Substantia nigra (tissue), 51 donors: ENCODE measurements at places on chromosomes 1 and 21.

DNA sequence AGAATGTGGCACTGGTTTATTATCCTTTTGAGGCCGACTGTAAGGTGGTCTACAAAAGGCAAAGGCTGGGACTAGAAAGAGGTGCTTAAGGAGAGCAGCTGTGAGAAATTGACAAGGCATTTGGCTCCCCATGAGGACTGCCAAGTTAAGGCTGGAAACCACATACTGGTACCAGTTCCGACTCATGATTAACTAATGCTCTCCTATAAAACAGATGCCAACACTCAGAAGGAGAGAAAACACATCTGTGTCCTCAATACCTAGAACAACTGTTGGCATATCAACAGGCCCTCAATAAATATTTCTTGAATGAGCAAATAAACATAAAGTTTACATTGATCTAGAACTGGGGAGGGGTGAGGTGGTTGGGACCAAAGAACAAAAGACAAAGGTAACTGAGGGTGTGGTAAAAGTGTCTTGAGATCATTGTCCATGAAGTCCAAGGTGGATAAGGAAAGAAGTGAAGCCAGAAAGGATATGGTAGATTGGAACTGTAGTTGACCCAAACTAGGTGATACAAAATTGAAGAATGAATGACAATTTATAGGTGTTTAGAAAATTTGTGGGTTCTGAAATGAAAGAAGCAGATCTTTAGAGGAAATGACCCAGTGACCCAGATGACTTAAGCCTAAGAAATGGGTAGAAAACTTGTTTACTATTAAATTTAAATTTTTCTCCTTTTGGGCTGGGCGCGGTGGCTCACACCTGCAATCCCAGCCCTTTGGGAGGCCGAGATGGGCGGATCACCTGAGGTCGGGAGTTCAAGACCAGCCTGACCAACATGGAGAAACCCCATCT, 16.9 kb upstream of the MCL1 start:
- no peak for DNase-seq

- DNase-seq = no peak
These were observed 262.6 kb upstream of the PLXNA2 start for GRCh38 chr1:208506812-208507211.

DNA sequence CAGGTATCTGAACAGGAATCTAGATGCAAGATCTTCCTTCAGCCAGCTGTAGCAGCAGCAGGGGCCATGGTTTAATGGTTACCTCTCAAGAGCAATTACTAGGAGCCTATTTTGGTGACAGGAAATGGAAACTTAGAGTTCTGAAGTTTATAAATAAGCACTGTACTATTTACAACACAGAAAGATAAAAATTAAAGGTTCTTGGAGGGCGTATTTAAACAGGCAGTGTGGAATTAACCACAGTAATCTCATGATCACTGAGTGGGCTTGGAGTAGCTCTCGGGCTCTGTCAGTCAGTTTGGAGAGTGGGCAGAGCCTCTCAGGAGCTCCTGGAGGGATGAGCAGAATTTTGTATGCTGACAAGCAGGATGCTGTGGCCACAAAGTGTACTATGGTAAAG, 10.2 kb upstream of the FCRL5 start:
- DNase-seq = no peak

- DNase-seq = no peak
These were observed 441.6 kb downstream of the NCAM2 start for GRCh38 chr21:21439761-21440160.

- DNase-seq = peak; percentile 44
These were observed 1.3 kb downstream of the CNN3 start for GRCh38 chr1:94925561-94926125.

DNA sequence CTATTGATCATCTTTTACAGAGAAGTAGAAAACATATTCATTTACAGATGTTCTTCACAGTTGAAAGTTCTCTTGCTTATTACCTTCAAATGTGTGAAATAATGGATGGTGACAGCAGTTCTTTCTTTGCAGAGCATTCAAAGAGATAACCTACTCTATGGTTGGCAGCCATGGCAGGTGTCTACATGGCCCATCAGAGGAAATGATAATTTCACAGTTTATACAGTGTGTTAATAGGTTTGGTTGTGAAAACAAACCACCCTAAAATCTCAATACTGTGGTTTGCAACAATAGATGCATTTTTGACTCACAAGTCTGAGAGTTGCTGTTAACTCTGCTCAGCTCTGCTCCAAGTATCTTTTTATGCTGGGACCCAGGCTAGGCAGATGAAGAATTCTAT, 241.2 kb upstream of the SAMSN1 start:
- DNase-seq = no peak

DNA sequence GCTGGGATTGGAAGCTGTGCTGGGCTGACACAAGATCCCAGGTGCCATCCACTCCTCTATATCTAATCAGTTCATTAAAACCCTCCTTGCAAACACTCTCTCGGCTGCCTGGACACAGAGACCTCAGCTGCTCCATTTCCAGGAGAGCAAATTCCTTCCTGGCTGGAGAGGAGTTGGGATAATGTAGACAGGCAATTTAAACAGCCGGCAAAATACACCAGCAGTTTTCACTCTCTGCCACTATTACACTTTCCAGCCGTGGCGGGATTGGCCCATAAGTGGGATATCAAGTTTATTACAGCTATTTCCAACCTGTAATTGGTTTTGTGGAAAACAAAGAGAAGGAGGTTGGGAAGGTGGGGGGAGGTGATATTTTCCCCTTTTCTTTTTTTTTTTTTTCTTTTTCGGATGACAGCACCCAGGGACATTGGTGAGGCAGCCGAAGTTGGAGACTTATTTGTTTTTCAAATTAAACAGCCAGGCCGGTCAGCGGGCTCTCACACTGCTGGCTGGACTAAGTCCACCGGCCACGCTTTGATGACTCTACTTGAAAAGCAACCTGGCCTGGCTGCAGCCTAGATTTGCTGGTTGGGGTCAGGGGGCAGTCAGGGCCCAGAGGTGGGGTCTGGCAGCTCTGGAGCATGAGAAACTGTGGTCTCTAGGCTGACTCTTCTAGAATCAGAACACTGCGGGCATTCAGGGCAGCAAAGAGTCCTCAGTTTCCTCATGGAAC, 177.4 kb downstream of the IGSF21 start:
- no peak for DNase-seq

- DNase-seq = no peak
These were observed 10.6 kb downstream of the ADARB1 start for GRCh38 chr21:45084881-45085536.

- DNase-seq = no peak
These were observed 117.8 kb downstream of the HHAT start for GRCh38 chr1:210446479-210446878.

DNA sequence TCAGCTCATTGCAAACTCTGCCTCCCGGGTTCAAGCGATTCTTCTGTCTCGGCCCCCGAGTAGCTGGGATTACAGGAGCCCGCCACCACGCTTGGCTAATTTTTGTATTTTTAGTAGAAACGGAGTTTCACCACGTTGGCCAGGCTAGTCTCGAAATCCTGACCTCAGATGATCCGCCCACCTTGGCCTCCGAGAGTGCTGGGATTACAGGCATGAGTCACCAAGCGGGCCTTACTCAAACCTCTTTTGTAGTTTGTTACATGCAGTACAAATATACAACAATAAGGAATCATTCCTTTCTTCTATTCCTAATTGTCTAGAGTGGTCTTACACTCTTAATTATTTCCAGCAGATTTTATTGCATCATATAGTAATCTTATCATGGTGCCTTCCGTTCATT, 16.6 kb downstream of the SPATA17 start:
- no peak for DNase-seq

DNA sequence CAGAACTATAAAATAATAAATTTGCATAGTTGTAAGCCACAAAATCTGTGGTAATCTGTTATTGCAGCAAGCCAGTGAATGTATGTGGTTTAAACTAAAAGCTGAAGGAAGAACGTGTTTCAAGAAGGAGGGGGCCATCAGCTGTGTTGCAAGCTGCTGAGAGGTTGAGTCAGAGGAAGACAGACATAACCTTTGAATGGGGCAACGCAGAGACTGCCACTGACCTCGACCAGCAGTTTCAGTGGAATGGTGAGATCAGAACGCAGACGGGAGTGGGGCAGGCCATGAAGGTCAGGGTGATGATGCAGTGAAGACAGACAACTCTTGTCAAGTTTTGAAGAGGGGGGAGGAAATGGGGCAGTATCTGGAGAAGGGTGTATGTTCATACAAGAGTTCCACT, 23.2 kb upstream of the QSOX1 start:
- DNase-seq = no peak

DNA sequence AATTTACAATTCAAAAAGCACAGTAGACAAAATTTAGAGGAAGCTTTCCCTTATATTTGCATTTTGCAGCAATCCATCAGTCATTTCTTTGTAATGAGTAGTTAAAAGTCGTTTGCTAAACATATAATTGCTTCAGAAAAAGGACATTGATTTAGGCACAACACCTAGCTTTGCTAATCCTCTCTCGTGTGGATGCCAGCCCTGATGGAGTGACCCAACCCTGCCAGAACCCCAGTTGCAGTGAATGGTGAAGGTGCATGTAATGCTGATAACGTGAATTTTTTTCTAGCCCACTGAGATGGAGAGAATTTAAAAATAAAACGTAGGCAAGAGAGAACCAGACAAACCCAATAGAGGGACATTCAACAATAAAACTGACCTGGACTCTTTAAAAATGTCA, 263.4 kb downstream of the GRIK1 start:
- DNase-seq = no peak

DNA sequence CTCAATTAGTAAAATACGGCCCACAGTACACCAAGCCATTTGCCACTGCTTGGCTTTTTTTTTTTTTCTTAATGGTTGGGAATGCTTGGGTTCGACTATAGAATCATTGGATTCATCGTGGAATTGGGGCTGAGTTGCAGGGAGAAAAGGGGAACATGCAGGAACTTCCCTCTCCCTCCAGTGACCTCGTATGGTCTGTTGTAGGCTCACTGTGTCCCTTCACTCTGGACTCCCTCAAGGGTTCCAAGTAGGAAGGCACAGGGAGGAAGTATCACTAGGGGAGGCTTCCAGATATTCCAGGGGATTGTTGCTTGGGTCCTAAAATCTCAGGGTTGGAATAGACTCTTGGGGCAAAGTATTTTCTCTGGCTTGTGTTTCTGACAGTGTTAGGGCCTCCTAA, 24.5 kb downstream of the PPFIA4 start:
- no peak for DNase-seq

- DNase-seq = no peak
These were observed 126.7 kb downstream of the GDAP2 start for GRCh38 chr1:117802531-117803257.

GRCh38 chr1:156226116-156226538, 13.3 kb downstream of the PMF1 start:
- no peak for DNase-seq

- no peak for DNase-seq
These were observed 40.0 kb downstream of the FCRL5 start for GRCh38 chr1:157512036-157512969.

- no peak for DNase-seq
These were observed 17.1 kb downstream of the ARHGEF16 start for GRCh38 chr1:3471356-3472087.

GRCh38 chr1:151318975-151319374, 8.2 kb downstream of the PI4KB start:
- no peak for DNase-seq

GRCh38 chr1:190138266-190138665, 339.4 kb downstream of the BRINP3 start:
- no peak for DNase-seq

DNA sequence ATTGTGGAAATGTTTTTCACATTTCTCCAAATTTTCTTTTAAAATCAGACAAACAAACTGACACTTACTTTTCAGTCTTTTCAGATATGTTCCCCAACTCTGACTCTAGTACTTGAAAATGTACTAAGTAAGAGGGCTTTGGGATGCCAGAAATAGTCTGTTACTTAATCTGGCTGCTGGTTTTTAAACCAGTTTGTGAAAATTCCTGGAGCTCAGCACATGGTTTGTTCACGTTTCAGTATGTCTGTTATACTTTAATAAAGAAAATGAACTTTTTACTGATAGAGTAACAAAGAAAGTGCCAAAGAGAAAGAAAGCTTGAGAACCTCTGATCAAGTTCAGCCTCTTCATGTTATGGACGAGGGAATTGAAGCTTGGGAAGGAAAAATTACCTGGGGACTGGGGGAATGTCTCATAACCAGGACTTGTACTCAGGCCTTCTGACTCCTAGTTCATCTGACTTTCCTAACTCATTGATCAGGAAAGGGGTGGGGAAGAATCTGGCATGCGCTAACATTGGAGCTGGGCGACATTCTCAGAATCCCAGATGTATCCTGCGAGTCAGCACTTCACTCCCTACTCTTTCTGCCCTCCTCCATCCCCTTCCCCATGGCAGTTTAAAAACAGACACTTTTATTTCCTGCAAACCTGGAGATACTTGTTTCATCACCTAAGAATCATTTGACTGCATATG, 30.8 kb upstream of the DNAJC6 start:
- DNase-seq = no peak

- no peak for DNase-seq
These were observed 28.2 kb downstream of the PRDM2 start for GRCh38 chr1:13728091-13728715.

GRCh38 chr21:30340714-30341573, 3.5 kb upstream of the KRTAP27-1 start:
- no peak for DNase-seq

DNA sequence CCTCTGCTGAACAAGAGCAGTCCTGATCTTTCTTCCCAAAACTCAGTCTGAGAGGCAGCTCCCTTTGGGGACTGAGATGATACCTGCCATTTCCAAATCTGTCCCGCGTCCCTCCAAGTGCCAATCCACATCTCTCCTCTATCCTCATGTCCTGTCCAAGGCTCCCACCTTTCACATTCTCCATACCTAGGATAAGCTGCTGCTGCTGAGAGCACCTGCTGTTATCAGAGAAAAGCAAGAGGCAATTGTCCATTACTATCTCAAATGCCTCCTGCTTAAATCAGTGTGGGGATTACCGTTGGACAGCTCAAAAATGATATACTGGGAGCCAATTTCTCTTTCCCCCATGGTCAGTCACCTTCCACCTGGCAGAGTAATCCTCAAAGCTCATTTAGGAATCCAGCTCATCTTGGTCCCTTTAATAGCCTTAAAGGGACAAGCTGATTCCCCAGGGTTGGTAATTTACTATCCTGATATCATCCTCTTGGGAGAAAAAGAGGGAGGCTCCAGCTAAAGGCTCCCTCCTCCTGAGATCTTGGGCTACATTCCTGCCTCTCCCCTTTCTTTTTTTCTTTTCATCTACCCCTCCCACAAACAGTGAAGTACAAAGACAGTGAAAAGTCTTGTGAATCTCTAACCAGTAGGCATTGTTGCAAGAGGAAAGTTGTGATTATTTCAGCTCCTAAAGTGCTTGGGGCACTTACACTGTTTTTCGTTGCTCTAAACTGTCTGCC, 278.1 kb upstream of the CAMK1G start:
- no peak for DNase-seq
